ENCODE measurements at places on chromosomes 7 and 10.

DNA sequence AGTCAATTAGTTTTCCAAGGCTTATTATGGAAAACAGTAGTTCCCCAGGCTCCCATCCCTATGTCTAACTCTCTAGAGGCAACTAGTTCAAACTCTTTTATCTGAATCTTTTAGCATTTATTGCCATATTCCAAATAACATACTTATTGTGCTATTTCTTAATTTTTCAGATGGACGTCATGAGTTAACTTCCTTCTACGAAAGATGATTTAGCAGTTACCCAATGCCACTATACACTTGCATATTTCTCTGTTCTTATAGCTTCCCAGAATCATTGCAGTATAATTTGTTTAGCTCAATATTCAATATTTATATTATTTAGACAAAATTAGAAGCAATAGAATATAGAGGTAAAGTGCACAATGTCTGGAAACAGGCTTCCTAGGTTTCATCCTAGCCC lies 52.8 kb downstream of the REEP3 start:
- no peak for DNase-seq

DNA sequence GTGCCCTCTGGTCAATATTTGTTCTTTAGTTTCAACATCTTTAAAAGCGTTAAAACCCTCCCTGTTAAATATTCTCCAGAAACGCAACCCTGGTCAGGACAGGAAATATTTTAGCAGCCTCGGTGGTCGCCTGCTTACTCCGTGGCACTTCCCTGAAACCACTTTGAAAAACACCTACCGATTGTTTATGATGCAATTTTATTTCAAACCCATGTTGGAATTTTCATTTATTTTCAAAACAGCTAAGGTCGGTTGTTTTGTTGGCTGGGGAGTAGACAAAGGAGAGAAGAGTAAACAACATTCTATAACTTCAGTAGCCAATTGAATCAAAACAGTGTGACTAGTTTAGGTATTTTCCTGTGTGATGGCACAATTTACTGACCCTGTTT lies 733 bp upstream of the RBP4 start:
- DNase-seq = no peak

- no peak for DNase-seq
Measured at GRCh38 chr10:16853201-16853600, 36.0 kb upstream of the RSU1 start.

- no peak for DNase-seq
Measured at GRCh38 chr7:99720800-99721595, 14.0 kb downstream of the CYP3A7 start.

GRCh38 chr7:156079156-156079555 lies 266.9 kb upstream of the SHH start:
- no peak for DNase-seq

DNA sequence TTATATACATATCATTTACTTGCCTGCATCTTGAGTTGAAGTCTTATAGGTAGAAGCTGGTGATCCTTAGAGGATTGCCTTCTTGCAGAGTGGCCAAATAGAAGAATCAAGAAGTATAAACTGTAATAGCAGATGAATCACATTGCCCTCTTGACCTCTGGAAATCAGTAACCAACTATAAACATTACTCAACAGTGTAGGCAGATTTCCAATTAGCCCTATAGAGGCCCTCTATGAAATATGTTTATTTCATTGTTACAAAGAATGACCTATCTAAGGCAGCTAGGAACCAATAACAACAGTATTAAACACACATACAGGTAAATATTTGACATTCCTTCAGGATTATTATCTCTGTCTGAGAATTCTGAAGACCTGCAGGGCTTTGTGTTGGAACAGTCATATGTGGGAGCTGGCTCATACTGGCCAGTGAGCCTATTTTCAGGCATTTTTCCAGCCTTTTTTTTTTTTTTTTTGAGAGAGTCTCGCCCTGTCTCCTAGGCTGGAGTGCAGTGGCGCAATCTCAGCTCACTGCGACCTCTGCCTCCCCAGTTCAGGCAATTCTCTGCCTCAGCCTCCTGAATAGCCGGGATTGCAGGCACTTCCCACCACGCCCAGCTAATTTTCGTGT lies 7.2 kb upstream of the SRI start:
- no peak for DNase-seq
